Ascending aorta (tissue), 2 donors: ENCODE measurements at places on chromosomes 11 and 22. TPM values are rescaled to one million over a fixed set of nuclear protein-coding genes. Genes with fewer than 3 reads are reported as not detected.

GRCh38 chr11:120747850-120748814, 236.6 kb downstream of the GRIK4 start:
- no peaks in the 10 kb centered on the region for H3K36me3 ChIP-seq
- no peak overlapping the region for H3K27ac ChIP-seq
- DNase-seq, result no peak
- no peaks in the 10 kb centered on the region for H3K27me3 ChIP-seq
- H3K4me1 ChIP-seq, result no peaks in the 10 kb centered on the region

DNA sequence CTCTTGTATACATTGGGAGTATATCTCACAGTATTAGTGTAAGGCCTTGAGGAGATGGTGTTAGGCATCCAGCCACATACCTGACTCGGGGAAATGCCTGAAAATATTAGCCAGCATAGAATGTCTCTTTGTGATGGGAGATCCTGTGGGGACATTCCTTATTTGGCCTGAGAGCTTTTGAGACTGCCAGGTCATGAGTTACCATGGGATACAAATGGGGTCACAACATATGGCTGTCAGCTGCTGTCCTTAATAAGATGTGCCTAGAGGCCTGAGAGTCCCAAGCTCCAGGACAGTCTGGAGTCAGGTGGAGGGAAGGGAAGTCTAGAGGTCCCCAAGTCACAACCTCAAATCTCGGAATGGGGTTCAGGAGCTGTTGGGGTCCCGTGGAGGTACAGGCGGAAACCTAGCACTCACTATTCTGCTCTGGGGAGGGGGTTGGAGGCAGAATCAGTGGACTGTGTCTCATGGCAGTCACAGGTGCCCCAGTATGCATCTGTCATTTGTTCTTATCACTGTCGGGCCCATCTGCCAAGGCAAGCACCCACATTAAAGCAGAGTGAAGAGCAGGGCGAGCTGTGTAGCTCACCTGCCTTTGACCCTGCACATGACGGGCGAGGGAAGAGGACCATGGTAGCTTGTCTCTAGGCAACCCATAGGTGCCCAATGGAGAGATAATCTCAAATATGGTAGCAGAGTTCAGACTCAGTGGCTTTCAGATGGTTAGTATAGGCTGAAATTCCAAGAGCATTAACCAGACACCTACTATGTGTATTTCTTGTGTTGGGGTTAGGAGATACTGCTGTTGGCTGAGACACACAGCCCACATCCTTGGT, 29.9 kb downstream of the KCNQ1OT1 start:
- DNase-seq, result no peak
- H3K4me1 ChIP-seq, result peaks cover 2% of the 10 kb centered on the region
- no peaks in the 10 kb centered on the region for H3K36me3 ChIP-seq
- H3K4me3 ChIP-seq, result no peak overlapping the region

- peaks cover 6% of the 10 kb centered on the region for H3K4me1 ChIP-seq
- no peaks in the 10 kb centered on the region for H3K27me3 ChIP-seq
- no peak for DNase-seq
- no peaks in the 10 kb centered on the region for H3K36me3 ChIP-seq
Observed at GRCh38 chr11:64339754-64340408, at the start of gene CCDC88B. TSS of gene CCDC88B (plus strand) at chr11:64340204. CDS start at chr11:64340267, 63 bp downstream.

DNA sequence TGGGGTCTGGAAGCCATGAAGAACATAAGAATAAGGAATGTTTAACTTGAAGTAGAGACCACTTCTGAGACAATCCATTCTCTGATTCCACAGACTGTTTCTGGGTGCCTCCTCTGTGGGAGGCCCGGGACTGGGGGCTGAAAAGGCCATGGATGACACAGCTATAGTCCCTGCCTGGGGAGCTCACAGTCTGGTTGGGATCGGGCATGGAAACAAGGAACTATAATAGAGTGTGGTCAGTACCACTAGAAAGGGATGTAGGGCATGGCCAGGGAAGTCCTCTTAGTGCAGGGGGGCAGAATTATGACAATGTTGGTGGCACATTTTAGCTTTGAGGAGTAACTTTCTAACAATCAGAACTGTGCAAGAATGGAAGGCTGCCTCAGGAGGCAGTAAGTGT, 9.2 kb upstream of the KCNE3 start:
- H3K27ac ChIP-seq, result no peak overlapping the region
- no peaks in the 10 kb centered on the region for H3K27me3 ChIP-seq
- H3K4me1 ChIP-seq, result no peaks in the 10 kb centered on the region
- no peaks in the 10 kb centered on the region for H3K36me3 ChIP-seq

DNA sequence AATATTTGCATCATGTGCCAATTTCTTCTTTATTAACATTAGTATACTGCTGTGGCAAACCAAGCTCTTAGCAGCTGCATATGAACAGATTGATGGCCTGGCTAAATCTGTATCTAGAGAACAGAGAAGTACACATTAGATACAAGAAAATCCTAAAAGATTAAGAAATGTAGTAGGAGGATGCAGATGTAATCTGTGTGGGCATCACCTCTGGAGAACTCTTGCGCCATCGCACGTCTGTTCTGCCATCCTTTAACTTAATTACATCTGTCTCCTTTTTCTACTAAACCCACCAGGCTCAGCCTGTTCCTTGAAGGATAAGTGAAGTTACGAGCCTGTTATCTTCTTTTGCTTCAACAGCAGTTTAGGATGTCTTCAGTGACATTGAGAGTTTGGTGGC, 196.4 kb upstream of the PITPNB start:
- DNase-seq, result no peak
- no peaks in the 10 kb centered on the region for H3K27me3 ChIP-seq
- H3K4me3 ChIP-seq, result no peak overlapping the region

Gene APOL4
- not detected for total RNA-seq

Gene RASSF7
- total RNA-seq, result 3.5 TPM
